ENCODE measurements at places on chromosomes 6 and 20.

GRCh38 chr6:89522778-89523177 lies 89.8 kb downstream of the ANKRD6 start:
- no peak for DNase-seq

DNA sequence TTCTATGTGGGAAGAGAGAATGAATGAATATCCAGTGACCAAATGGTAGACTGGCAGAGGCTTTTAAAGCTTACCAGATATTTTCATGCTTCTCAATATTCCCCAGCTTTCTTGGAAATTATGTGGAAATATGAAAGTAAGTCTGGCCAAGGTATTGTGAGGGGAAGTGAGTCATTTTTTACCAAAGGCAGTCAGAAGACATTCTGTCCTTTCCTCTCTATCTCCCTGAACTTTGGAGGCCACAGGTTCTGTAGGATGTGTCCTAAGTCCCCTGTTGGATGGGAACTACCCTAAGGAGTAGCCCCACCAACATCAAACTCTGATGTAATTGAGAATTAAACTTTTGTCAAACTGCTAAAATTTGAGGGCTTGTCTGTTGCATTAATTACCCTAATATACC lies 593.8 kb upstream of the NRSN1 start:
- DNase-seq, result no peak

DNA sequence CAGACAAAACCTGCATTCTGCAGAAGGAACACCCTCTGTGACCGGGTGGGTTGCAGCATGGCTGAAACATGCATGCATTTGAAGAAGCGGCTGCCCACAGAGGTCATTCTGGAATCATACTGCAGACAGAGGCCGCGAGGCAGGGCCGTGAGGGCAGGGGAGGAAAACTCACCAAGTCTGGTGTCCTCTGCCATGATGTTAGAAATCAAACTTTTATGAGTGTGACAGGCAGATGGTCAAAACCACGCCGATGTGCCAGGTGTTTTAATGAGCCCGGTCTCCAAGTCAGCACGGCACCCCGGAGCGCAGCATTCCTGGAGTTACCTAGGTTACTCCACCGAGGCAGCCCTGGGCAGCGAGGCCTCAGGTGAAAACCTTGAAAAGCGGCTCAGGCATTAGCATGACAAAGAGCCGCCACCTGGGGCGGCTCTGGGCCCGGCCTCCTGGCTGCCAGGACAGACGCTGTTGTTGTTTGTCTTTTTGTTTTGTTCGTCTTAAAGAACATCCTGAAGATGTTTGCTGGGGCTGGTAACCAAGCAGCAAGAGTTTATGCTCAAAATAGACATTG lies 255.6 kb downstream of the ERMARD start:
- DNase-seq, result no peak

DNA sequence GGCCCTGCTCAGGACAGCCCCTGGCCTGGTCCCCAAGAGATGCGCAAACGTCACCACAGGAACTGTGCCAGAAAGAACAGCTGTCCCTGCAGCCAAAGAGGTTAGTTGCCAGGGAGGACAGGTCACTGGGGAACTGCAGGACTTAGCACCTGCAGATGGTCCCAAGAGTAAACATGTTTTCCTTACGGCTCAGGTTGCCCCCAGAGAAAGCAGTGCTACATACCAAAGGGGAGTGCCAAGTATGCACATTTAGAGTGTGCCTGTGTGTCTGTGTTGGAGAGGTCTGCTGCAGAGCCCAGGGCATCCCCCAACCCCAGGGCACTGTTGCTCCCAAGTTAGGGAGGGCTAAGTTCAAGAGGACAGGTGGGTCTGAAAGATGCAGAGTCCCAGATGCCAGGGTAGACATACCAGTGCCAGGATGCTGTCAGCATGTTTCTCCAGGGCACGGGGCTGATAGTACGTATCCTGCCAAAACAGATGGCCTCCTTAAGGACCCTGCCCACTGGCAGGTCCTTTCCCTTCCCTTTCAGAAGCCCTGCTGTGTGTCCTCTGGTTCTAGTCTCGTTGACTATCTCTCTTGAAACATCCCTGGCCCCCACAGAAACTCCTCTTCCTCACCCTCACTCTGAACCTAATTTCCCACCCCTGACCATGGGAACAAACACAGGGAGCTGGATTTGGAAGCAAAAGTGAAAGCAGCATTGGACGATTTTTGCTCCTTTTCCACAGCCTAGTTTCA lies 1.3 kb downstream of the ABHD16A start:
- DNase-seq, result no peak

GRCh38 chr6:95143408-95144180 lies 433.7 kb upstream of the MANEA start:
- no peak for DNase-seq

DNA sequence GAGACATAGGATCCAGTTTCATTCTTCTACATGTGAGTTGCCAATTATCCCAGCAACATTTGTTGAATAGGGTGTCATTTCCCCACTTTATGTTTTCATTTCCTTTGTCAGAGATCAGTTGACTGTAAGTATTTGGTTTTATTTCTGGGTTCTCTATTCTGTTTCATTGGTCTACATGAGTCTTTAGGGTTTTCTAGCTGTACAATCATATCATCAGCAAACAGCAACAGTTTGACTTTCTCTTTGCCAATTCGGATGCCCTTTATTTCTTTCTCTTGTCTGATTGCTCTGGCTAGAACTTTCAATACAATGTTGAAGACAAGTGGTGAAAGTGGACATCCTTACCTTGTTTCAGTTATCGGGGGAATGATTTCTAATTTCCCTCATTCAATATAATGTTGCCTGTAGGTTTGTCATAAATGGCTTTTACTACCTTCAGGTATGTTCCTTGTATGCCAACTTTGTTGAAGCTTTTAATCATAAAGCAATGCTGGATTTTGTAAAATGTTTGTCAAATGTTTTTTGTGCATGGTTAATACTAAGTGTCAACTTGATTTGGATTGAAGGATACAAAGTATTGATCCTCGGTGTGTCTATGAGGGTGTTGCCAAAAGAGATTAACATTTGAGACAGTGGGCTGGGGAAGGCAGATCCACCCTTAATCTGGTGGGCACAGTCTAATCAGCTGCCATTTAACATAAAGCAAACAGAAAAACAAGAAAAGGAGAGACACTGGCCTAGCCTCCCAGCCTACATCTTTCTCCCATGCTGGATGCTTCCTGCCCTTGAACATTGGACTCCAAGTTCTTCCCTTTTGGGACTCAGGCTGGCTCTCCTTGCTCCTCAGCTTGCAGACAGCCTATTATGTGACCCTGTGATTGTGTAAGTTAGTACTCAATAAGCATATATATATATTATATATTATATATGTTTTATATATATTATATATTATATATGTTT lies 23.3 kb downstream of the MICA start:
- DNase-seq, result no peak

- no peak for DNase-seq
Measured at GRCh38 chr6:100599088-100599770, 134.5 kb upstream of the SIM1 start.

GRCh38 chr6:4020822-4021132 lies 58.2 kb downstream of the FAM217A start:
- DNase-seq, result no peak

DNA sequence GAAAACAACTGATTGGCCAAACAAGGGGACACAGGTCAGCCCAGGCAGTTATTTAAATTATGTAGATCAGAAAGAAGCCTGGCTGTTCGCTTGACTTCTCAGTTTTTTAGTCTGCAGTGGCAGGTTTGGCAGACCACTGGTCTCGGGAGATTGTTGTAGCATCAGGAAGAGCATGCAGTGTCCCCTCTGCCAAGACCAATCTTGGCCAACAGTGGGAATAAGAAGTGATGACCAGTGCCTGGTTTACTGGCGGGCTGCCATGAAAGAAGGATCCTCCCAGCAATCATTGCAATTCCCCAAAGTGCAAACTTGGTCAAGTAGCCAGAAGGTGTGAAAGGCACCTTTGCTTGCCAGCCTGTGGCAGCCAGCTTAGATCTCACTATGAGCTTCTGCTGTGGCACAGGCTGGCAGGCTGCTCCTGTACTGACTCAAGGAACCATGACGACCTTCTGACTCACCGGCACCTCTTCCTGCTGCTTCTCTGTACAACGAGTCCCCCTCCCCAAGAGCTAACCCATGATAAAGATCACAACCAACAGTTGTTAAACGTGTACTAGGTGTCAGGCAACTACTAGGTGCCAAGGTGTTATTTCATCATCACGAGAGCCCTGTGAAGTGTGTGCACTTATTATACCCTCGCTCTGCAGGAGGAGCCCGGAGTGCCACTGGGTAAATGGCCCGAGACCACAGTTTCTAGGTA lies 76.8 kb upstream of the DUSP22 start:
- DNase-seq, result no peak

- no peak for DNase-seq
Measured at GRCh38 chr20:63968928-63969760, 586 bp downstream of the ZNF512B start.

DNA sequence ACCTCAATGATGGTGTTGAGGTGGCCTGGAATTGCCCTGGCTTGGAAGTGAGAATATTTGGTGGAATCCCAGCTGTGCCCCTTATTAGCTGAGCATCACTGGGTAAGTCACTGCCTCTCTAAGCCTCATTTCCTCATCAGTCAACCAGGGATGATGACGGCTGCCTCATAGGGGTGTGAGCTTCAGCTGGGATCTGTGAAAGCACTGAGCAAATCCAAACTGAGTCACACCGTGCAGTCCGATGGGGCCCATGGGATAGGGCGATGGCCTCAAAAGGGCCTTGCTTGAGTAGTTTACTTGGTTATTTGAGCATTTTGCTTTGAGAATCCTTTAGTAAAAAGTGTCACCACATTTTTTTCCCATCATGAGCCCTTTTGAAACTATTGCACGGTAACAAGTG lies 1.1 kb downstream of the SLC22A1 start:
- no peak for DNase-seq

DNA sequence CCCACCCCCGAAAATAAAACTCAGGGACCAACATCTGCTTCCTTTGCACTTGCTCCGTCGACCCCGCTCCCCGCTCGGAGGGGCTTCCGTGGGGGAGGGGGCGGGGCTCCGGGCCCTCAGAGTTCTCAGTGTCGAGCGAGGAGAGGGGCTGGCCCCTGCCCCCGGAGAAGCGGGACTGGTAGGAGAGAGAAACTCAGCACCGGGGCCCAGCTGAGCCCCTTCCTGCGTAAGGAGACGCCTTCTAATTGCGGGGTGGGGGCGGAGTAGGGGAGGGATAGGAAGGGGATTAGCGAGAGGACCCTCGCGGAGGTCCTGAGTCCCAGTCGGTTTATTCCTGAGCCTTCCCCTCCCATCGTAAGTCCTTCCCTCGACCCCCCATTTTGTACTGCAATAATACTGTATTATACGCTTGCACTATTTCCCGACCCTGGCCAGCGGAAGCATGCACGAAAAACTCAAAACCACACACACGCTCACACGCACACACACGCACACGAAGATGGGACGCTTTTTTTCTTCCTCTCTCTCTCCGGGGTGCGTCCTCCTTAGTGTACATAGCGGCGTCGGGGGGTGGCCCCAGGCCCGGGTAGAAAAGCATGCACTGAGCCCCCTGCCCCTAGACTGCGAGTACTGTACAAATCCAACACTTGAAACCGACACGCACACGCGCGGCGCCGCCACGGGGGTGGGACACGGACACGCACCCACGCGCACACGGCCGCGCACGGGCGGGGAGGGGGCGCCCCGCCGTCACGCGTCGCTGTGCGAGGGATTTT lies 22.1 kb upstream of the SLC22A7 start:
- DNase-seq, result no peak

- DNase-seq, result no peak
Measured at GRCh38 chr6:100626721-100627120, 162.0 kb upstream of the SIM1 start.

GRCh38 chr6:72647489-72647888 lies 25.6 kb downstream of the KCNQ5 start:
- DNase-seq, result no peak

DNA sequence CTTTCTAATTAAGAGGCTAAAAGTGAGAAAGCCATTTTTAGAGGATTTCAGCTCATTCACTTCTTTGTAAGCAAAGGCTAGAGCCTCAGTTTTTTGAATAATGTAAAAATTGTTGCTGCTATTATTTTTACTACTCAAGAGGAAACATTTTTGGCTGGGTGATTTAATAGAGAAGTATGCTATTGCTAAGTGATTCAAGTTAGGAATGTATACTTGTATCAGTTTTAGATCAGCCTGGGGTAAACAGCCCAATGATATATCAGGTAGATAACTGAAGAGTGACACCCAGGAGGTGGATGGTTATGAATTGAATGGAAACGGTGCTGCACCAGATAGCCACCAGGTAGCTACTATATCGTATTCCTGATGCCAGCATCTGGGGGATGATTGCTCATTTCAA lies 9.2 kb downstream of the QKI start:
- DNase-seq, result no peak

- no peak for DNase-seq
Measured at GRCh38 chr6:90177544-90178383, 118.9 kb downstream of the BACH2 start.

DNA sequence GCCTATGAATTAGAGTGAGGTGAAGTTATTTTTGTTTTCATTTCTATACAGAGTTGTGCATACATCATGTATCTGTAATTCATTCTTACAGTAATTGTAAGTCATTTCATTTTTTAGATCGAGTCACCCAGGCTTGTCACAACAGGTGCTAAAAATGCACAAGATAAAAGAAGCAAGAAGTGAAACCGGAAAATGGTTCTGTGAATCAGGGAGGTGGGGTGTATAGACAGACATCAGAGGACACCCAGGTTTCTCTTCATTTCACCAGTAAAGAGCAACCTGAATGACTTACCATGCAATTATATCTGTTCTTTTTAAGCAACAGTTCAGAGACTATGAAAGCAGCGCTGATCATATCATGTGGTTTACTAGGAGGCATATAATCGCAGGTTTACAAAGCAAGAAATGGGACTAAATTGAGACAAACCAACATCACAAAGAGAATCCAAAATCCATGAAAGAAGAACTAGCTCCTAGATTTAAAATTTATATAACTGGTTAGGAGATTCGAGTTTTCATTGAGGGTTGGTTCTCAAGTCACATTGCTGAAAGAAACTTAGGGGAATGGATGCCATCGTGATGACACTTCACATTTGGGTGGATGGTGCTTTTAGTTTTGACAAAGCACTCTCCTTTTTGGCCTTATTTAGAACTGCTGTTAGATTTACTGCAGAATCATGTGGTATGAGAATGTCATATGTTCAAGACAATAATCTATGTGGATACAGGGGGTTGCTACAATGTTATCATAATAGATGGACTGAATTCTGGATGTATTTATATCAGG lies 27.9 kb upstream of the TBC1D7 start:
- DNase-seq, result no peak

GRCh38 chr20:59145924-59146779 lies 17.5 kb upstream of the ZNF831 start:
- no peak for DNase-seq

- DNase-seq, result no peak
Measured at GRCh38 chr6:39951716-39952115, 17.5 kb upstream of the MOCS1 start.

GRCh38 chr20:15196547-15197255 lies 859.3 kb upstream of the FLRT3 start:
- DNase-seq, result no peak

DNA sequence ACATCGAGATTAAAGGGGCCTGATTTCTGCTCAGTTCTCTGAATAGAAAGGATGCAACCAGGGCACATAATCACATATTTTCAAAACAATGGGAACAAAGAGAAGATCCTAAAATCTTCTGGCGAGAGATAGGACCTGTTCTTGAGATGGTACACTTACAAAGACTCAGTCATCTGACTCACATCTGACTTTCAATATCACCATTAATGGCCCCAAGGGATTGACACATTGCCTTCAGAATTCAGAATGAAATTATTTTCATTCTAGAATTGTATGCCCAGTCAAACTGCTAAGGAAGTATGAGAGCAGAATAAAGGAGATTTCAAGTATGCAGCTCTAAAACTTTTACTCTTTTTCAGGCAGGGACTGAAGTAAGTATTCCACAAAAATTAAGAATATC lies 240.7 kb upstream of the POU3F2 start:
- no peak for DNase-seq

All from brain pericyte (primary cell).